ENCODE measurements at places on chromosomes 4 and X.

DNA sequence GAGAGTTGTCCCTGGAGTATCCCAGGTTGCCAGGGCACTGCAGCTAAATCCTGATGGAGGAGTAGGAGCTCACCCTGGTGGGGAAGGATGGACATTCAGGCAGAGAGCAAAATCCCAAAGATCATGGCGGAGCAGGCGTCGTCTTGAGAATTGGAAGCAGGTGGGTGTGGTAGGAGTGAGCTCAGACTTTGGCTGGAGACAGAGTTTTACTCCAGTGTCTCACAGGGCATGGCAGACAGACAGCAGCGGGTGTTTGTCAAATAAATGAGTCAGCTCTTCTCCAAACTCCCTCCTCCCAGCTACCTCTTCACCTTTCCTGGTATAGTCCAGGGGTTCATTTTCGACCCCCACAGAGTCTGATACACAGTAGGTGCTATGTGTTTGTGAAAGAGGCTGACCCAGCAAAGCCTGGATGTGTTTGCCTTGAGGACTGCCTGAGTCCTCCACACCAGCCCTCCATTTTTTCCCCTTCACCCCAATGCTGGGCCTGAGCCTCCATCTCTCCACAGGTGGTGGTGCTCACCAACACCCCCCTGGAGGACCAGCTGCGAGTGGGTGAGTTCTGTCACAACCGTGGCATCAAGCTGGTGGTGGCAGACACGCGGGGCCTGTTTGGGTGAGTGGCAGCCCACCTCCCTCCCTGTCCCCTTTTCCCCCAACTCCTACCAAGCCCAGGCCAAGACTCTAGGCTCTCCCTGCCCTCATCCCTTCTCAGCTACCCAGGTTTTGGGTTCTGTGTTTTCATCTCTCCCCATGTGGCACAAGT lies 6.9 kb downstream of the UBA1 start:
- peak; percentile 63 for DNase-seq

DNA sequence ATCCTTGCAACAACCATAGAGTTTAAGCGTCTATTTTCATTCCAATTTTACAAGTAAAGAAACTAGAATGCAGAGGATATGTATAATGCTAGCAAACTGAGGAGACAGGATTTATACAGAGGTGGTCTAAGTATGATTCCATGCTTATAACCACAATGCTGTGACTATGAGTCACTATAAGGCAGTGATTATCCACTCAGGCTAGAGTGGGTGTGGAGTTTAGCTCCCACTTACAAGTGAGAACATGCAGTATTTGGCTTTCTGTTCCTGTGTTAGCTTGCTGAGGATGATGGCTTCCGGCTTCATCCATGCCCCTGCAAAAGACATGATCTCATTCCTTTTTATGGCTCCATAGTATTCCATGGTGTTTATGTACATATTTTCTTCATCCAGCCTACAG lies 41.6 kb upstream of the EDA2R start:
- no peak for DNase-seq

GRCh38 chr4:165312506-165312905 lies 15.0 kb upstream of the MSMO1 start:
- no peak for DNase-seq

GRCh38 chr4:21469438-21470300 lies 478.9 kb downstream of the KCNIP4 start:
- DNase-seq = no peak

DNA sequence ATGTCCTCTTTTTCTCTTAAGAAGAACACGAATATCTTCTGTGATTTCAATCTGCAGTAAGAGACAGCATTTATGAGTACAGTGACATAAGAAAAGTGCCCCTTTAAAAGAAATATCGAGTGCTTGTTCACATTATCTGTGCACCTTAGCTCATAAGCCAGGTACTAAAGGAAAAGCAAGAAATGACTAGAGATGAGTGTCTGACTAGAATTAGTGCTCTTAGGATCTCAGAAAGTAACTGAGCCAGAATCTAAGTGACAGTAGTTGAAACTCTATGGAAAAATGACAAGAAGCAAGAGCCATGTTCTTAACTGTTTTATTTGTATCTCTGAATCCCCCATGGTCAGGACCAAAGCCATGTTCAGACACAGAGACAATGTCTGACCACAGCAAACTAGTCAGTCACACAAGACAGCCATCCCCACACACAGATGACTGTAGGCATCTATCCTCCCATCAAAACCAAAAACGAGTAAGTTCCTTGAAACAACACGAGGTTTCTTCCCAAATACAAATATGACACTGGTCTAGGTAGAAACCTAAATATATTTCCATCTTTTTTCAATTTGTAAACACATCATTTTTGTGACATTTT lies 36.8 kb downstream of the ACSL4 start:
- no peak for DNase-seq

DNA sequence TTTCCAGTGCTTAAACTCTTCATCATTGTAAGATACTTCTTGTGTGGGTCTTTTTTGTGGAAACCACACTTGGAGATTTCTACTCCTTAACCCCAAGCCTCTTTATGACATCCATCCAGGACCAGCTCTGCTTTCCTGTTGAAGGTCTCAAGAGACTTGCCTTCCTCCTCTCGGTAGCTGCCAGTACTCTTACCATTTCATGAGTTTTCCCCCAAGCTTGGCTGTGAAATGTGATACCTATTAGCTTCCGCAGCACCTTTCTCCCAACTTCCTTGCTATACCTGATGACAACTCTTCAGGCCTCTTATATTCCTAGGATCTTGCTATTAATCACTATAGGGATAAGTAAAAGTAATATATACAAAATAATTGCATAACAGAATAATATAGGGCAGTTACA lies 1.9 kb upstream of the DCK start:
- DNase-seq = no peak

All from psoas muscle (tissue), 8 donors.